Panc1 (cell line): ENCODE measurements at places on chromosomes 2 and 18.

DNA sequence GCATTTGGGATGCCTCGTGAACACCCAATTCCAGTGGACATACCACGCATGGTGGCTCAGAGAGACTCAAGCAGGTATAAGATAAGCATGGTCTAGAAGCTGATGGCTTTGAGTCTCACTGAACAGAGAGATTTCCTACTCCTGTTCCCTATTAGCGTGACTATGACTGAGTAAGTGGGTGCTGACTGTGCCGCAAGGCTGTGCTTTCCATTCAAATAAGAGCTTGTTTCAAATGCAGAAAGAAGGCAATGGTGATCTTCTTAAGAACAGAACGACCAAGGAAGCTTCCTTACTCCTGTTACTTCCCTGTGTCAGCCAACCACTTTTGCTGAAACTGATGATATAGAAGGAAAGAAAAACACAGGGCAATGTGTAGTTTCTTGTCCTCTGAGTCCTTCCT lies 63.5 kb upstream of the IGFBP2 start:
- DNase-seq: no peak

DNA sequence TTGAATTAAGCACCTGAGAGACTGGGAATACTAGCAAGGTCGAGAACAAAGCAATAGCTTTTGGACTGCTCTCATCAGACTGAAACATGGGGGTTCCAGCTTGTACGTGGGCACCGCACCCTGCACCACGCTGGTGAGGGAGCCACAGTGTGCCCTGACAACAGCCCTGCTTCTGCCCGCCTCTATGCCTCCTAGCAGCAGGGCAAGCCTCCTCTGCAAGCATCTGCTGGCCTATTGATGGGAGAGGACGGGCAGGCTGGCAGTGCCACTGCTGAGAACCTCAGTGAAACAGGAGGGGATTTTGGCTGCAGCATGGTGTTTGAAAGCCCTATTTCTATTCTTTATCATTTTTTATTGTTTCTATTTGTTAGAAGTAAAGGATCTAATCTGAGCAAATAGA lies 146.1 kb upstream of the OTOS start:
- no peak for DNase-seq

- no peak for DNase-seq
These were observed 83.0 kb downstream of the STPG4 start for GRCh38 chr2:47072018-47072691.

DNA sequence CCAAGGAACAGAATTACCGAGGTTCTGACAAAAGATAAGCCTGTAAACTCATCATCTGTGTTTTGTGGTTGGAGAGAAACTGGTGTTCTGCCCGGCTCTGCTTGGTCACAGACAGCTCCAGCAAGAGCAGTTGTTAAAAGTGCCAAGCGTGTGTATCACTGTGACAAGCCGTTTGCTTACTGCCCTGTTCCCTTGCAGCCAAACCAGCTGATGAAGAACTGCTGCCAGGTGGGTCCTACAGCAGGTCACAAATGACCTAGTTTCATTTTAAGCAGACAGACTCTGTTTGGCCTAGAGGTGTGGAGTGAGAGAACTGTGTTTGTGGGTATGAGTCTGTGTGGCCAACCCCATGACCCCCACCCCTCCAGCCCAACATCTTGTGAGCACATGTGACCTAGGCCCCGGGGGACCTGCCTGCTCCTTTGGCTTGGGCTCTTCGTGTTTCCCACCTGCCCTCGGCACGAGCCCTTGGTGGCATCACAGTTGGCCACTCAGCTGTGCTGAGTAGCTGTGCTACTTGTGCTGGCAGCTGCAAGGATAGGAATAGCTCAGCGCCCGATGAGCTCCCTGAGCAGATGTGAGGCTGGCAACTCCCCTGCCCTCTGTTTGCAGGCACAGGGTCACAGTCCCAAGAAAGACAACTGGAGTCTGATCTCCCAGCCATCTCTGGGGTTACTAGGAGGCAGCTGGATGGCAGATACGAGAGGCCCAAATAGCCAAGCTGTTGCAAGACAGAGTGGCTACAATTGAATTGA lies 9.7 kb downstream of the OXER1 start:
- no peak for DNase-seq

DNA sequence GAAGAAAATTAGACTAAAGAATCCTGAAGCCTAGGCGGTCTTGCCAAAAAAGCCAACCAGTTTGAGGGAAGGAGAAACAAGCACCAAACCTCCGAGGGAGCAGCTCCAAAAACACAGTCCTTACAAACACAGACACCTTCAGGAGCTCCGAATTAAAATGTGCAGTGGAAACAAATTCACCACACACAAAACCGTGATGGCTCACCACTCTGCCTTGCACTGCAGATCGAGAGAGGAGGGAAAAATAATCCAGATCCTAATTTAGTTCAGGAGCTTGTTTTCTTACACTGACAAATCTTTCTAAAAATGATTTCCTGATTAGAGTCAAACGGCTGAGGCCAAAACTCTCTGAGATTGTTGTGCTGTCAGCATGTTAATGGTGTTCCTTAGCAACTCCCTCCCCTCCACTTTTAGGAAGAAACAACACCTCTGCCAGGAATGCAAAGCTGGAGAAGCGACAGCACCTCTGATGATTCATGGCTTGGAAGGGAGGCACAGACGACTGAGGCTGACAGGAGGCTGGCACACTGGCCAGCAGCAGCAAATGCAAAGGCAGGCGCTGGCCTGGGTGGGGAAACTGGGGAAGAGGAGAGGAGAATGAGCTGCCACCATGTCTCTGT lies 249.4 kb upstream of the KLHL29 start:
- DNase-seq: no peak

- DNase-seq: no peak
These were observed 147.4 kb upstream of the SIX2 start for GRCh38 chr2:45156605-45157004.

GRCh38 chr2:241853651-241854341 lies 4.9 kb downstream of the PDCD1 start:
- DNase-seq: no peak
